Fibroblast of skin of back (primary cell): ENCODE measurements at places on chromosomes 1 and 21.

DNA sequence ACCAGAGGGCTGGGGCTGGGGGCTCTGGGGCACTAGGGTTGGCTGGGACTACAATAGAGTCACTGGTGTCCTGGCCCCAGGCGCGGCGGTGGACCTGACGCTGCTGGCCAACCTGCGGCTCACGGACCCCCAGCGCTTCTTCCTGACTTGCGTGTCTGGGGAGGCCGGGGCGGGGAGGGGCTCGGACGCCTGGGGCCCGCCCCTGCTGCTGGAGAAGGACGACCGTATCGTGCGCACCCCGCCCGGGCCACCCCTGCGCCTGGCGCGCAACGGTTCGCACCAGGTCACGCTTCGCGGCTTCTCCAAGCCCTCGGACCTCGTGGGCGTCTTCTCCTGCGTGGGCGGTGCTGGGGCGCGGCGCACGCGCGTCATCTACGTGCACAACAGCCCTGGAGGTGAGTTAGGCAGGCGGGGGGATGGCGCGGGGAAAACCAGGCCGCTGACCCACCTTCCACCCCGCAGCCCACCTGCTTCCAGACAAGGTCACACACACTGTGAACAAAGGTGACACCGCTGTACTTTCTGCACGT, 4.1 kb downstream of the TIE1 start:
- DNase-seq, result no peak

DNA sequence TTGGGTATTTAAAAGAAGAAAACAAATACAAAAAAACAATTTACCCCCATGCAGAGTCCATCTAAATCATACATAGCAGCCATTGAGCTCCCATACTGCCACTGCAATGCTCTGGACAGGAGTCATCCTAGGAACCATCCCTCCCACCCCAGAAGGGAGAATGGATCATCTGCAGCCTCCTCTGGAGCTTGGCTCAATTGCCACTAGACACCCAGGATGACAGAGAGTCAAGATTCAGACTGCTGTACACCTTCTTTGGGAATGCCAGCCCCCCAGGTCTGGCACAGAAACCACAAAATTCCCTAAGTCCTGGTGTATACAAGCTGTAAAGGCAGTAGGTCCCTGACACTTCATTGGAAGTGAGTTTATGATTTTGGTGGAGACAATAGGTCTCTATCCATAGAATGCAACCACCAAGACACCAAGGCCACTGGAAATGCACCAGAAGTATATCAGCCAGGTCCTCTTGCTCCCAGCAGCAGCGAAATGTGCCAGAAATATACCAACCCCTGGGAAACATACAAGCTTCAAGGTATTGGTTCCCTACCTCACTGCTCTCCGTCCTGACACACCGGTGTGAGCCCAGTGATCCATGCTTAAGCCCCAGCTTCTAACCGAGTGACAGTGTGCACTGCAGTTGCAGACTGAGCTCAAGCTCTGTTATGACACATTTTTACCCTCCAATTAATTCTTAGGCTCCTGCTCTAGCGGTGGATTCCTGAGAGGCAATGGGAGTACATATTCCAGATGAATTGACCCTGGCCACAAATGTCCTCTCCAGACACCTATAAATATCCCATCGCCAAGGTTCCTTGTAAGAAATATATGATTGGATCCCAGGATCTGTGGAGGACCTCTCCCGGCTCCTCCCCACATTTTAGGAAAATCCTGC, 4.4 kb downstream of the TAL1 start:
- no peak for DNase-seq

GRCh38 chr1:56459260-56459659, 120.1 kb downstream of the PLPP3 start:
- DNase-seq, result no peak

DNA sequence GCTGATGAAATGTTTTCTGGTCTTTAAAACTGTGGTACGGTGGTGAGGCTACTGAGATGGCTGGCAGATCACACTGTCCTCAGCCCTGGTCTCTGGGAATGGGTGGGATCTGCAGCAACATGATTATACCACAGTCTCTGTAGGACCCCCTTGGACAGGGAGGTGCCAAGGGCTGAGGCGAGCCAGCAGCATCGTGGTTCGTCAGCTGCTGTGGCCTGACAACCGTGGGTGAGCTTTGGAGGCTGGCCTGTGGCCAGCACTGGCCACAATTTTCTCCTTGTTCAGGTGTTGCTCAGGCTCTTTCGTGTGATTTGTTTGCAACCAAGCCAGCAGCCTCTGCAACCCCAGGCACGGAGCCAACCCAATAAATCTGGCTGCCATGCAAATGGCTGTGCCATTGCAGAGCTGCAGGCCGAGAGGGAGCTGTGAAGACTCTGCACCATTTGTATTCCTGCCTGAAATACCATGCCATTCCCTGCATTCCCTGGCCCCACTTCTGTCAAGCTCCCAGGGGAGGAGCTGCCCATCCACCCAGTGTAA, 70.9 kb downstream of the PCP4 start:
- no peak for DNase-seq

GRCh38 chr1:109929170-109929569, 18.5 kb downstream of the CSF1 start:
- DNase-seq, result no peak

DNA sequence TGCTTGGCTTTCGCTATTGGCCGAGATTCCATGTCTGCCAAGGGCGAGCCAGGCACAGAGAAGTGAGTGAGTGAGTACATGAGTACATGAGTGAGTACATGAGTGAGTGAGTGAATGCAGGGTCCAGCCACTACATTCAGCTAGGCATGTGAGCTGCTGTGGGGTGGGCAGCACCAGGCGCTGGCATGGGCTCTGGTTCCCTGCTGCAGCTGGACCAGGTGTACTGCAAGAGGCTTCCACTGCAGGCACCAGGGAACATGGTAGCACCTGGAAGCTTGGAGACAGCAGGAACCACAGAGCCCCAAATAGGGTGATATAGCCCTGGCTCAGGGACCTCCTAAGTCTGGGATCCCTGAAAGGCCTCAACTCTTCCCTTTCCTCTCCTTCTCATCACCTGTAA, 330.2 kb downstream of the USP25 start:
- DNase-seq, result no peak

DNA sequence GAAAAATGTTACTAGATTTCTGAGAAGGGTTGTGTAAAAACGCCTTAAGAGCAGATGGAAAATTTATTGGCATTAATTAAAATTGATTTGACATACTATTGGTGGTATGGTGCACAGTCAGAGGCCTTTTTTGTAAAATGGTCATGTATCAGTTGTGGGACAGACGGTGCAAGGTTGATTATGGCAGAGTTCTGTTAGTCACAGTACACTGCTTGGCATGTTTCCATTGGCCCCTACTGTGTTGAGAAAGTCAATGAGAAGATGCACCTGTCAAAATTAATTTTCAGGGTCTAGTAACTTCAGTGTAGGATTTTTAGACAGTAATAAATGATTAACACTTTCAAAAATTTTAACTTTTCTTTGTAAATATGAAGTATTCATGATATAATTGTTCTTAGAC, 4.4 kb downstream of the B3GALT2 start:
- no peak for DNase-seq

- DNase-seq, result no peak
These were observed 152.2 kb downstream of the TNR start for GRCh38 chr1:175591083-175591743.

GRCh38 chr1:41664861-41665640, 180.6 kb upstream of the EDN2 start:
- peak; percentile 86 for DNase-seq

DNA sequence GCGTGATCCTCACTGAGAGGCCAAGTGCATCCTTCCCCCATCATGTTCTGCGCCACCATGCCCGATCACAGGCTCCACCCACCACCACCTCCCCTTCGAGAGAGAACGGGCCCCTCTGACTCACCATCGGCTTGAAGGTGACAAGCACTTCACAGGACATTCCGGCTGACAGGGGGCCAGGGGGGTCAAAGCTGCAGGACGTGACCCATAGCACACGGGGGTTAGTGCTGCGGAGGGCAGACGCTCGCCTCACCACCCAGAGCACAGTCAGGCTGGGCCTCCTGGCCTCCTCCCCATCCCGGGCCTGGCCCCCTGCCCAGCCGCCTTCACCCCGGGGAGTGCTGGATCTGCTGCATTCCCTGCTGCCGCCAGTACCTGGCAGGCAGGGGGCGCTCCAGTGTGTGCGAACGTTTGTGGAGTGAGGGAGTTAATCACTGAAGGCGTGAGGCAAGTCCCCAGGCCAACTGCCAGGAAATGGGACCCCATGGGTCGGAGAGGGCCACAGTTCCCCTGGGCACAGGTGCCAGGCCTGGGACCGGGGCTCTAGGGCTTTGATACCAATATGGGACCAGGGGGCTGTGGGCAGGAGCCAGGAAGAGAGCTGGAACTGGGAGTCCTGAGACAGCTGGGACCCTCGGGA, 40.9 kb upstream of the TMEM52 start:
- peak; percentile 60 for DNase-seq

DNA sequence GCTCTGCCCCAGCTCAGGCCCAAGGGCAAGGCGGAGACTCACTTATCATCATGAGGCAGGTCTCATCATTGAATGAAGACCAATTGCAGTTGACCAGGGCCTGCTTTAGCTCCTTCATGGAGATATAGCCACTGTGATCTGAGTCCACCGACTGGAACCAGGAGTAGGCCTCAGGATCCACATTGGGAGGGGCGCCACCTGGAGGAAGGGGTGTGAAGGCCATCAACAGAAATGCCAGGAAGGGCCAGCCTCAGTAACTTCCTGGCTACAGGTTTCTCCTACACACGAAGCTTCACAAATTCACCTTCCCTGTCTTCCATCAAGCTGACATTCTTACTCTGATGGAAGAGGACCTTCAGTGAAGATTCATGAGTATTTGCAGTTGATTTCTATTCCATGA, 11.6 kb downstream of the PEF1 start:
- DNase-seq, result no peak

DNA sequence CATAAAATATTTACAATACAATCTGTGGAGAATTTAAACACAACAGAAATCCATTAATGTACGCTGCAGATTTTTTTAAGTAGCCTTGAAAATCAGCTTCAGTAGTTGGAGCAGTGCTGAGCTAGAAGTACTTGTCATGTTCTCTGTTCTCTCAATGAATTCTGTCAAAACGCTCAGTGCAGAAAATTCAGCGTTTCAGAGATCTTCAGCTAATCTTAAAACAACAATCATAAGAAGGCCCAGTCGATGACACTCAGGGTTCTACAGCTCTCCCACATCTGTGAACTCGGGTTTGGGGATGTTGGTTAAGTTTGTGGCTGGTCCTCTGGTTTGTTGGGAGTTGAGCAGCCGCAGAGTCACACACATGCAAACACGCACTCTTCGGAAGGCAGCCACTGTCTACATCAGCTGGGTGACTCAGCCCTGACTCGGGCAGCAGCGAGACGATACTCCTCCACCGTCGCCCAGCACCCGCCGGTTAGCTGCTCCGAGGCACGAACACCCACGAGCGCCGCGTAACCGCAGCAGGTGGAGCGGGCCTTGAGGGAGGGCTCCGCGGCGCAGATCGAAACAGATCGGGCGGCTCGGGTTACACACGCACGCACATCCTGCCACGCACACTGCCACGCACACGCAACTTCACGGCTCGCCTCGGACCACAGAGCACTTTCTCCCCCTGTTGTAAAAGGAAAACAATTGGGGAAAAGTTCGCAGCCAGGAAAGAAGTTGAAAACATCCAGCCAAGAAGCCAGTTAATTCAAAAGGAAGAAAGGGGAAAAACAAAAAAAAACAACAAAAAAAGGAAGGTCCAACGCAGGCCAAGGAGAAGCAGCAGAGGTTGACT, 161.2 kb downstream of the RUNX1 start:
- peak; percentile 99 for DNase-seq

DNA sequence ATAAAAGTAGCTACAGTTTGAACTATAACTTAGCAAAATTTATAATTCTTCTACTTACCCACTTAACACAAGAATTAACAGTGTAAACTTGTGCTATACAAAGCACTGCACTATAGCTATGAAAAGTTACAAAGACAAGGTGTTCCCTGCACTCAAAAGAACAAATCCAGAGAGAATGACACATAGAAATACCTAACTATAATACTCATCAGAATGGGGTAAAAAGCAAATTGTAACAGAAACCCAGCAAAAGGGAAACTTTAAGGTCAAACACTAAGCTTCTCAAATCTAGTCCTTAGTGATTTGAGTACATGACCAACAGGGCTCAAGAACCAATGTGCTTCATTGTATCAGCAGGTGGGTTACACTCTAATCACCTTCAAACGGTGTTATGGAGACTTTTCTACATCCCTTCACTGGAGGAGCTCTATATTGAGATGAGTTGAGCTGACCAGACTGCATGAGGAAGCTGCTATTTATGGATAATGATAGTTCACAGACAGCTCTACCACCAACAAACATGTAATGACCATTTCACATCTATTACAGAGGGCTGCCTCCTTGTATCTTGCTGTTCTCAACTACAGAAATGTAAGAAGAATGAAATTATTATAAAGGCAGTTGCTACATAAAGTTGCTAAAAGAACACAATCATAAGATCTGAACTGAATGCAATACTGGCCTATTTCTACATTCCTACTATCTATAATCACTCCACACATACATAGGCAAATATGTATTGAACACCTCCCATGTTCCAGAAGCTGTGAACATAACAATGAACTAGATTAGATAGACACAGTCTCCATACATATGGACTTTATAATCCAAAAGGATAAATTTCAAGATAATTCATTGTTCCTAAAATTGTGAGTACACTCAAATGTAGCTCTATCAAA, 47.6 kb downstream of the PIK3R3 start:
- DNase-seq, result peak; percentile 30

DNA sequence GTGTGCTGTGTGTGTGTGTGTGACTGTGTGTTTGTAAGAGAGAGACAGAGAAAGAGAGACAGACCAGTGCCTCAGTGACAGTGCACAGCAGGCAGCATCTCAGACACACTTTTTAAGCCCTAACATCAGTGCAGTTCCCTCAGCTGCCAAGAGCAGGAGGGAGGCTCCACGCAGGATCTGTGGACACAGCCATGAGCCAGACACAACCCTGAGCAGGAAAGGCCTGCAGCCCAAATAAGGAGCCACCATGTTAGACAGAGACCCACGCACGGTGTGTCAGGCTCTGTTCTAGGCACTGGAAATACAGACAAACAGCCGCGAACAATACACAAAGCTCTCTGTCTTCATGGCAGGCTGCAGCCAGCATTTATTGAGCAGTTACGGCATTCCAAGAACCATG, 445.5 kb downstream of the MATN1 start:
- no peak for DNase-seq

DNA sequence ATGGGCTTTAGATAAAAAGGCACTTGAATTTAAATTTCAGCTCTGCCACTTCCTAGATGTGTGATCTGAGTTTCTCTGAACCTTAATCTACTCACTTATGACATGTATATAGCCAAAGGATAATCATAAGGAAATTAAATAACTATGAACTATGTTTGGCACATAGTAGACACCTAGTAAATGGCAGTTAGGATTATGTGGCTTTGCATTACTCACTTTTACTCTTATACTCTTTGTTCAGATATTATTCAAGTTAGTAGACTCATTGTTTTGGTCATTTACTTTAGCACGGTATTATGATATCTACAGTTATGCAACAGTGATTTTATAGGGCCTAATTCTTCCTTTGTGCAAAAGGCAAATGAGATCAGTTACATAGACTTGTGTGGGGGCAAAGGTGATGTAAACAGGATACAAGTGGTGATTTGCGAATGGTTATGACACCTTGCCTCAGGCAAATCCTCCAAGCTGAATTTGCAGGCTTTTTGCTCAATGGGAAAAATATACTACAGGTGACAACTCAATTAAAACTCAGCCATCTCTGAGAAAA, 297.2 kb upstream of the PBX1 start:
- DNase-seq, result no peak

- no peak for DNase-seq
These were observed 183.9 kb upstream of the ESRRG start for GRCh38 chr1:216907100-216907499.

GRCh38 chr1:162703708-162704107, 71.4 kb downstream of the DDR2 start:
- peak; percentile 51 for DNase-seq
